ENCODE measurements at places on chromosomes 13 and 19.
A peak's percentile ranks its signal among the peaks of the same experiment; 100 is the strongest.

DNA sequence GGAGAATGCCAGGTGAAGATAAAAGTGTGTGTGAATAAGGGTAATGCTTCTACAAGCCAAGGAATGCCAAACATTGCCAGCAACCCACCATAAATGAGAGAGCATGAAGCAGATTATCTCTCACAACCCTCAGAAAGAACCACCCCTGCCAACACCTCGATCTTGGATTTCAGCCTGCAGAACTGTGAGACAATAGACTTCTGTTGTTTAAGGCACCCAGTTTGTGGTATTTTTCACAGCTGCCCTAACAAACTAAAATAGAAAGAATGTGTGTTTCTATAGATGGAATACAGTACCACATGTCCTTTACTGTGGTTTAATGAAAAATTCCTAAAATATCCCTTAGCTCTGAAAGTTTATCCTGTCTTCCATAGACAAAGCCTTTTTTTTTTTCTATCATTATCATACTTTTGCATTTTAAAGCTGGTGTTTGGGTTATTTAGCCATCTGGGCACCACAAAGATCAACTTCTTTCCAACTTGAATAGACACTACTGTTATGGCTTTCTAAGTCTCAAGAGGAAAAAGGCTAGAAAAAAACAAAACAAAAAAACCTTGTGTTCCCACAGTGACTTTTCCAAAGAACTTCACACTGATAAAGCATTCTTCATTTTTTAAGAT is 505.6 kb downstream of the KCTD12 start:
- no peak for DNase-seq

DNA sequence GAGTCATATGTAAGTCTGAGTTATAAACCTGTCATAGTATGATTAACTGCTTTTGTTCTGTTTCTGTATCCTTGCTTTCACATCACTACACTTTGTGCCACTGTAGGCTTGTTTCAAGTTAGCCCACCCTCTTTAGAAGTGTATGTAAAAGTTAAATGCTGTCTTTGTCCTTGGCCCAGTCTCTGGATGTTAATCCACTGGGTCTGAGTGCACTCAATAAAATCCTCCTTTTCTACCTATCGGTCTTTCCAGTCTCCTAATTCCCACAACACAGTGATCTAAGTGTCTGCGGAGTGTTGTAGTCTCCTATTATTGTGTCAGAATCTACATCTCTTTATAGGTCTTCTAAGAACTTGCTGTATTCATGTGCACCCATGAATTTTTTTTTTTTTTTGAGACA is 14.1 kb downstream of the ZNF429 start:
- DNase-seq: no peak

GRCh38 chr19:11735375-11735774 is 3.4 kb downstream of the ZNF823 start:
- DNase-seq: no peak

- DNase-seq: no peak
Measured at GRCh38 chr13:45817833-45818232, 33.7 kb downstream of the SIAH3 start.

DNA sequence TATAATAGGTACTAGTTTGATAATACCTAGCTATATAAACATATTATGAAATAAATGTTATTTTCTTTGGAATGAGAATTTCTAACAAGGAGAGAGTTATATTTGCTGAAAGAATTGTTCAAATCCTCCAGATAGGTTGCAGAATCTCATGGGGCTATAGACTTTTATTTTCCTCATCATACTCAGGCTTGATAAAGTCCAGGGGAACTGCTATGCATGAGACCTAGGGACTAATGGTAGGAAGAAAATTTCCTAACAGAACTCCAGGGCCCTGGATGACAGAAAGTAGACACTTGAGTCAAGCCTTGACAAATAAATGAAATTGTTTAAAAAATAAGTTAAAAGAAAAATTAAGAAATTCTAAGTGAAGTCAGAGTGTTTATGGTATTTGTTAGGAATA is 138.5 kb upstream of the DACH1 start:
- no peak for DNase-seq

DNA sequence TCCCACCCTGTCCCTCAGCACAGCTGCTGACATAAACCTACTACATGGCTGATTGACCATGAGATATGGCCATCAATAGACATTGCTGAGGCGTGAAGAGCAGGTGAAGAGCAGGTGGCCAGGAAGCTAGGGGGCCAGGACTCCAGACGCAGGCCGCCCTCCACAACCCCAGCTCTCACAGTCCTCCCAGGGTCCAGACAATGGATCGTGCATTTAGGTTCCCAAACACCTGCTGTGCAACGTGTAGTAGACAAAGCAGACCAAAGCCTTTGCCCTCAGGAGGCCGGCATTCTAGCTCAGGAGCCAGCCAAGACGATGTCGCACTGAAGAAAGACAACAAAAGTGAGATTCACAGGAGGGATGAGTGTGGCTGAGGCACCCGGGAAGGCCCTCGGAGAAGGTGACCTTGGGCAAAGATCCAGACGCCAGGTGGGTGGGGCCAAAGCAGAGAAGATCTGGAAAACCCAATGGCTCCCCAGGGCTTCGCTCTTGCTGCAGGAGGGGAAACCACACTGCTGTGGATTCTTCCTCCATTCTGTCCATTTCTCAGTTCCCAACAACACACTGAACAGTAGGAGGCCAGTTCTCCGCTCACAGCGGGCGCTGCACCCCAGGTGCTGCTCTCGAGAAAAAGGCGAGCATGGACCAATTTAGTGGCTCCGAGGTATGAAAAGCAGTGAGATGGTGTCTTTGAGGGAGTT is 1.4 kb downstream of the FFAR1 start:
- peak; percentile 38 for DNase-seq

DNA sequence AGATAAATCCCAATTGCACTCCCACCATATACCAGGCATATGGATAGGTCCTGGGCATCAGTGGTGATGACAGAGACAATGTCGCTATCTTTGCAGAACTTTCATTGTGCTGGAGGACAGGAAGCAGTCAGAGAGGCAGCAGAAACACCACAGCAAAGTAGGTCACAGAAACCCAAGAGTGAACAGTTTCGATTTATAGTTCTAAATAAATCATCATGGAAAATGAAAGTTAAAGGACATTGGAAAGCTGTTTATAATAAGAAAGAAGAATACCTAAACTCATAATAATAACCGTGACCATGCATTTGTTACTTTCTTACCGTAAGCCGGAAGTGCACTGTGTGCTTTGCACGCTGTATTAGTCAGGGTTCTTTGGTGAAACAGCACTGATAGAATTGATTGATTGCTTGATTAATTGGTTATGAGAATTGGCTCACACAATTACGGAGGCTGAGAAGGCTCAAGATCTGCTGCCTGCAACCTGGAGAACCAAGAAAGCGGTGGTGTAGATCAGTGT is 38.9 kb downstream of the ALOX5AP start:
- DNase-seq: no peak

GRCh38 chr13:33072282-33072681 is 56.1 kb downstream of the KL start:
- DNase-seq: no peak

GRCh38 chr19:40588110-40588854 is 11.6 kb downstream of the SHKBP1 start:
- DNase-seq: no peak

- no peak for DNase-seq
Measured at GRCh38 chr13:98798849-98799645, 46.6 kb upstream of the SLC15A1 start.

DNA sequence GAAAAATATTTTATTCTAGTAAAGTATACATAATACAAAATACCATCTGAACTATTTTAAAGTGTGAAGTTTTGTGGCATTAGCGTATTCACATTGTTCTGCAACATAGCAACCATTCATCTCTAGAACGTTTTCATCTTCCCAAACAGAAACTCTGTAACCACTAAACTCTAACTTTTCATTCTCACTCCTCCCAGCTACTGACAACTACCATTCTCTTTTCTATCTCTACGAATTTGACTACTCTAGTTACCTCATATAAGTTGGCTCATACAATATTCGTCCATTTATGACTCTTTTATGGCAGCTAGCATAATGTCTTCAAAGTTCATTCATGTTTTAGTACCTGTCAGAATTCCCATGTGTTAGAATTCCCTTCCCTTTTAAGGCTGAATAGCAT is 150.5 kb upstream of the MIR17HG start:
- DNase-seq: no peak

DNA sequence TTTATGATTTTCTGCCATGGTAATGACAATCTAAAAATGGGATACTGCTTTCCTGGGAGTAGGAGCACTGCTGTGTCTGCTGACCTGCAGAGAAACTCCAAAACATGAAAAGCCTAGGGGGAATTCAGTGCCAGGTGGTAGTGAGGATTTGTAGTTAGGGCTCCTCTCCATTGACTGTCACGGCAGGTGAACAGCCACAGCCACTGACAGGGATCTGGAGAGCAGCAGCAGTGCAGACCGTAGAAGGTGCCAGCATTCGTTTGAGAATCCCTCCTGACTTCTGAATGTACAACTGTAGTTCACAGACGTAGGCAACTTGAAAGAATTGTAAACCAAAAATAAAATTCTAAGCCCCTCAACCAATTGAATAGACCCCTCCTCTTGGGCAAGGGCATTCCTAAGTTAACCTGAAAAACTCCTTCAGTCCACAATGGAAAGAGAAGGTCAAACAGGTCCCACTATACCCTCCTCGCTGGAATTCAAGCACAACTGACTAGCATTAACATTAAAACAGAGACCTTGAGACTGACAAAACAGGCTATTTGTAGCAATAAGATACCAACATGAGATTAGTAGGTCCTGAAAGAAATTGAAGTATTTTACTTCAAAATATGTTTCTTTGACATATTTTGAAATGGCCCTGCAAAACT is 1328.8 kb downstream of the OLFM4 start:
- DNase-seq: no peak

GRCh38 chr13:60654415-60654814 is 257.4 kb downstream of the TDRD3 start:
- DNase-seq: no peak

DNA sequence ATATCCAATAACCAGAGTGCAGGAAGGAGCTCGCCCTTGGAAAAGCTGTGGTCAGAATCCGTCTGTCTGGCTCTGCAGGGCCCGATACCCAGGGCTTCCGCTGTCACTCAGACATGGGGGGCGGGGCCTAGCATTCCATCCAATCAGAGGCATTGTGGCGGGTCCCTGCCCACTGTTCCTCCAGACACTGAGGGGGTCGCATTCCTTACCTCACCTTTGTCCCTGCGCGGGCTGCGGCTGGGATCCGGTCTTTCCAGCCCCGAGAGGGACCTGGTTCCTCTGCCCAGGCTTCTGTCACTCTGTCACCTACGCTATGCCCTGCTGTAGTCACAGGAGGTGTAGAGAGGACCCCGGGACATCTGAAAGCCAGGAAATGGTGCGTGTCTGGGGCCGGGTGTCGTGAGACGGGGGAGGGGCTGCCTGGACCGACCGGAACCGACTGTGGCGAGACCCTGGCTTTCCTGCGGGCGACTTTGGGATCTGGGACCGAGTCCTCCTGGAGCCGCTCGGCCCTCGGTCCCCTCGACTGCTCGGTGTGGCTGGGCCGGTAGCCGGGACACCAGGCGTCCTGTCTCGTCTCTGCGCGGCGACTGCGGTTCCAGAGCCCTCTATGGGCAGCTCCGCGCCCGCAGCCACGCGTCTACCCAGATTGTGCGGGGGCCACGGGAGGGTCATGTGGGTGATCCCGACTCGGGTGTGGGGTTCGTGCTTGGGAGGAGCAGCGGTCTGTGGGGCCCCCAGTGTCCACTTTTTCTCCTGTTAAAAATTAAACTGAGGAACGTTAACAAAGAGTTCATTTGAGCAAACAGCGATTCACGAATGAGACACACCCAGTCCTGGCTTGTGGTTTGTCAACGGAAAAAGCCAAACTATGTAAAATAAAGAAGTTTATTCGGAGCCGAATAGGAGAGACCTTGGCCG is at the start of gene ZNF69:
Gene ZNF69, plus strand, starts transcription at position 172 of the 921 bp plus-strand sequence. Its CDS starts 142 bp downstream, at position 314.
- peak; percentile 90 for DNase-seq

GRCh38 chr13:63463782-63464610 is 2048.3 kb upstream of the PCDH20 start:
- no peak for DNase-seq

GRCh38 chr19:48351341-48351752 is 12.4 kb downstream of the TMEM143 start:
- peak; percentile 78 for DNase-seq

DNA sequence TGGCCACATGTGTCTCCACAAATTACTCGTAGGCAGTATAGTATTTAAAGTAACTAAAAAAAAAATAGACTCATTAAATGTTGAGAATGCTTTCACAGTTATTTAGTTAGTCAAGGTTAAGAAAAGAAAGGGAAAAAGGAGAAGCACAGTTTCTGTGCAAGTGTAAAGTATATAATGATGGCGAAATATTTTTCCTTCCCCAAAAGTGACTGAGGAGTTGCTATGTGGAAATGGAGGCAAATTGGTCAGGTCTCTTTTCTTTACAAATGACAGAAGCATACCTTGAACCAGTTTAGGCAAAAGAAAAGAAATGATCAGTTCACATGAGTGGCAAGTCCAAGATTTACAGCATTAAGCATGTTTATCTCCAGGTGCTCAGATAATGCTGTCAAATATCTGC is 18.0 kb downstream of the CSNK1A1L start:
- no peak for DNase-seq

DNA sequence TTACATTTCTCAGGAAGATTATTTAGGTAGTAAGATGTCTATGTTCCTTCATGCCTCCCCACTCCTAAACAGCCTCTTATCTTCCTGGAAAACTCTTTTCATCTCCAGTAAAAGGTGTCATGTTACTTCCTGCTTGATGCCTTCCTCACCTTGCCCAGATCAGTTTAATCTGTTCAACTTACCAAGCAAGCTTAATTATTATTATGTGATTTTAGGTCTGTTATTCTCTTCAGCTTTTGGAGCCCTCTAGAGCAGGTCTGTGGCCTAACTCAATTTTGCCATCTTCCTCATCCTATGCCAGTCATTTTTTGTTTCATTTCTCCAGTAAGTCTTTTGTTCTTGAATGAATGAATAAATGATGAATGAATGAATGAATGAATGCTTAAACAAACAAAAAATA is 528.4 kb downstream of the DCT start:
- DNase-seq: no peak

GRCh38 chr13:37345869-37346268 is 240.4 kb upstream of the CSNK1A1L start:
- DNase-seq: no peak

GRCh38 chr19:43465468-43466120 is at the start of gene LYPD3:
Gene LYPD3 (minus strand): TSS chr19:43465608. CDS start chr19:43465571, 37 bp downstream.
- DNase-seq: no peak

- no peak for DNase-seq
Measured at GRCh38 chr19:41734156-41734555, 21.2 kb upstream of the CEACAM6 start.

- no peak for DNase-seq
Measured at GRCh38 chr13:44692173-44692713, 116.1 kb upstream of the TSC22D1 start.
